Endothelial cell (in vitro differentiated cells): ENCODE measurements at places on chromosomes 1 and 21.

DNA sequence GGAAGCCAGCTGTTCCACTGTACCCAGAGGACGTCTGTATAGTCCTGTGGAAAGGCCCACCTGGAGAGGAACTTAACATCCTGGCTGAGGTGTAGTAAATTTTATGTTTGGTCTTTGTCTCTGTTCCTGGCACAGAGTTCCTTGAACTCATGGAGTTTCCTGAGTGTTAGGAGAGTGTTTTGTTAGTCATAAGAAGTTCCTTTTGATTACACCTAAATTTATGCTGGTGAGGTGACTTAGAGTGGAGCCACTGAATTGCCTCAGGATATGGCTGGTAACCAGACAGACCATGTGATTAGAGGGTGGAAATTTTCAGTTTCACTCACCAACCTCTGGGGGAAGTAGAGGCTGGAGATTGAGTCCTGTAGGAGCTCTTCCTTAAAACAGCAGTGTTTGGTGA is 57.9 kb downstream of the RASAL2 start:
- no peak for DNase-seq

- DNase-seq: no peak
Observed at GRCh38 chr1:221184131-221184794, 305.0 kb downstream of the HLX start.

DNA sequence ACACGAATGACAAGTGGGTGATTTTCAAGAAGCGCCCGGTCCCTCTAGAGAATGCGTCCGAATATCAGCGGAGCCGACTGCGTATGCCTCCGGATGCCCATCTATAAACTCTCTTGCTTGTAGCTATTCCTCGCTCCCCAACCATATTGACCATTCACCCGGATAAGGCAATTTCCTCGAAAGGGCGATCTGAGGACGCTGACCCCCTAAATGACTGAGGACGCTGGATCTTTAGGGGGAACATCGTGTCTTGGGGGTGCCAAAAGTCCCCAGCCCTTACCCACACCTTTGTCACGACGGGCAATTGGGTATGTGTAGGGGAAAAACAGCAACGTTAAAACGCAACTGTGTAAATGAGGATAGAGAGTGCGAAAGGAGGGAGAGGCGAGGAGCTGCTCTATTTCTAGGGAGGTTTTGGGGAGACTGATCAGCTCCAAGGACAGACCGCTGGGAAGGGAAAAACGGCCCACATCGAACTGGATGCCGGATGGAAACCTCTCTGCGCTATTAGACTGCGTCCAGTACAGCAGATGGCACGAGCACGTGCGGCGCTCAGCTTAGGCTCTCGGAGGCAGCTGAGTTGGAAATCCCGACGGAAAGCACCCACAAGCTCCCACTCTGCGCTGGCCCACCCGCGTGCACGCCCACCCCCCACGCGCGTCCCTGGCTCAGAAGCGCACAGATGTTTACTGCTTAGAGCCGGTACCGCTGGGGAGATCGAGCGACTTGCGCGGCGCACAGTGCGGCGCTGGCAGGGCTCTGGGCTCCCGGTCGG is 2.9 kb upstream of the PRRX1 start:
- peak; percentile 4 for DNase-seq

- no peak for DNase-seq
Observed at GRCh38 chr21:17725339-17725738, 93.8 kb downstream of the C21orf91 start.

DNA sequence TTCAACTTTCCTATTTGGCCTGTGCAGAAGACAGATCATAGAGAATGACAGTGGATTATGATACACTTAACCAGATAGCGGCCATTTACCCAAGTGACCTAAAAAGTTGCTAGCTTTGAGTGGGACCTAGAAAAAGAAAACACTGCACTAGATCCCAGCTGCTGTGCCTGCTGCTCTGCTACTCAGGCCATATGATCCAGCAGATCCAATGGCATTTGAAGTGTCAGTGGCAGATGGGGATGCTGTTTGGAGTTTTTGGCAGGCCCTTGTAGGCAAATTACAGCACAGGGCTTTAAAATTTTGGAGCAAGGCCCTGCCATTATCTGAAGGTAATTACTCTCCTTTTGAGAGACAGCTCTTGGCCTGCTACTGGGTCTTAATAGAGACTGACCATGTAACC is 74.0 kb upstream of the KCNE2 start:
- DNase-seq: no peak

- DNase-seq: no peak
Observed at GRCh38 chr1:198923993-198924392, 285.2 kb downstream of the PTPRC start.

GRCh38 chr1:33902486-33903209 is 38.8 kb downstream of the HMGB4 start:
- no peak for DNase-seq

GRCh38 chr21:31293986-31294385 is 50.1 kb downstream of the TIAM1 start:
- no peak for DNase-seq

GRCh38 chr1:210598135-210598652 is 269.5 kb downstream of the HHAT start:
- no peak for DNase-seq
